NCI-H526 treated with DMSO at 0.1 percent for 48 hours (cell line): ENCODE measurements at places on chromosomes 5 and 9.

DNA sequence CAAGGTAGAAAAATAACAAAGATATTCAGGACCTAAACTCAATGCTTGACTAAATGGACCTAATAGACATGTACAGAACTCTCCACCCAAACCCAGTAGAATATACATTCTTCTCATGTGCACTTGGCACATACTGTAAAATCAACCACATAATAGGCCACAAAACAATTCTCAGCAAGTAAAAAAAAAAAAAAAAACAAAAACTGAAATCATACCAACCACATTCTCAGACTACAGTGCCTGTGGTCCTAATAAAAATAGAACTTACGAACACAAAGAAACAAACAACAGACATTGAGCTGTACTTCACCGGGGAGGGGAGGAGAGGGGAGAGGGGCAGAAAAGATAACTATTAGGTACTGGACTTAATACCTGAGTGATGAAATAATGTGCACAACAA, 114.1 kb upstream of the CD180 start:
- DNase-seq = no peak

DNA sequence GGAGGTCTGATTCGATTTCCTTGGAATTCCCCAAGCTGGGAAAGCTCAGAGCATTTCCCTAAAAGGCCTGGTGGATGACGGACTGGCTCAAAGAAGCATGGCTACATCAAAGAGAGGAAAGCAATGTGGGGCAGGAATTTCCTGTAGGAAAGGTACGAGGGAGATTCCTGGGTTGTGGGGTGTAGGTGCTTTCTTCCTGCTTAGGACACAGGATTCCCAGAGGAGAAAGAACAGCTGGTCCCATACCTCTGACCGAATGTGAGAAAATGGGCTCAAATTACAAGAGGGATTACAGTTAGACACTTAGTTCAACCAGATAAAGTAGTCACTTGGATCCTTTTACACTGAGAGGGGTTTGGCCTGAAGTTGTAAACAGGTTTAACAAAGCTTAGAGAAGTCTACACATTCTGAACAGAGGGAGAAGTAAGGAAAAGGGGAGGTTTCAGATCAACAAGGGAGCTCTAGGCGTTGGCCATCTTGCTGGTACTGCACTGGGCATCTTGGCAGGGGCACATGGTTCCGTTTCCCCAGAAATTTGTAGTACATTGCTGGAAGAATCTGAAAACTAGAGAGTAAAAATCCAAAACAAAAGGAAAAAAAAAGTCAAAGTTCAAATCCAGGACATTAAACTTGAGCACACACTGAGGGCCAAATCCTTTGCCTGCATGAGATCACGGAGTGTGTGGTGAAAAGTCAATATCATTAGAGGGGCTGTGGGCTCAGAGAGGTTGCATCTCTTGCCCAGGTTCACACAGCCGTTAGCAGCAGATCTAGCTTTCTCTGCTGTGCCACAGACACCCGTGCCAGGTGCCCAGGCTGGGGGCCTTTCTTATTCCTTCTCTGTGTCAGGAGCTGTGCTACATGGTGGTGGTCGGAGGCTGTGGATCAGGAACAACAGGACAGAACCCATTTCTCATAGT, 171.3 kb downstream of the RGS3 start:
- DNase-seq = no peak

DNA sequence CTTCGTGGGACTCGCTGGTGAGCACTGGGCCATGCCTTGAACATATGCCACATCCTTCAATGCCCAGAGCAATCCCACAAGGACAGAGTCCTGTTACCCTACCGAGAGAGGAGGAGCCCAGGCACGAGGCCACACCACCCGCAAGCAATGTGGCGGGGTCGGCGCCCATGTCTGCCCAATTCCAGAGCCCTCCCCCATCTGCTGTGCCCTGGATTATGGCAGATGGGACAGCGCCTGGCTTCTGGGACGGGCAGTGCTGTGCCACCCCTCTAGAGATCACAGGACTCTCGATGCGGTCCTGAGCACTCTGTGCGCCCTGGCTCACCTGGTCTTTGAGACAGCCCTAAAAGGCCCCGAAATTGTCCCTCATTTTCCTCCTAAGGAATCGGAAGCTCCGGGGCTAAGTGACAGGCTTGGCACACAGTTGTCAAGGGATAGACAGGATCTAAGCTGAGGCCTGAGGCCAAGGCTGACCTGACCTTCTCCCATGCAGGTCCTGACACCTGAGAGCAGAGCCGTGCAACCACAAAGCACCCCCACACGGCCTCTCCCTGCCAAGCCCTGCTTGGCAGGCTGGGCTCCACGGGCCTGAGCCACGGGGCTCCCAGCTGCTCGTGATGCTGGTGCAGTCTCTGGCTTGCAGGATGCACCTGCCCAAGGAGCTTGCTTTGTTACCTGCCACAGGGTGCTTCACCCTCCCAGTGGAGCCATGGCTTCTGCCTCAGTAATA, 48.8 kb downstream of the PRRT1B start:
- DNase-seq = no peak

GRCh38 chr9:130579738-130580463, 524 bp downstream of the FUBP3 start:
- no peak for DNase-seq

DNA sequence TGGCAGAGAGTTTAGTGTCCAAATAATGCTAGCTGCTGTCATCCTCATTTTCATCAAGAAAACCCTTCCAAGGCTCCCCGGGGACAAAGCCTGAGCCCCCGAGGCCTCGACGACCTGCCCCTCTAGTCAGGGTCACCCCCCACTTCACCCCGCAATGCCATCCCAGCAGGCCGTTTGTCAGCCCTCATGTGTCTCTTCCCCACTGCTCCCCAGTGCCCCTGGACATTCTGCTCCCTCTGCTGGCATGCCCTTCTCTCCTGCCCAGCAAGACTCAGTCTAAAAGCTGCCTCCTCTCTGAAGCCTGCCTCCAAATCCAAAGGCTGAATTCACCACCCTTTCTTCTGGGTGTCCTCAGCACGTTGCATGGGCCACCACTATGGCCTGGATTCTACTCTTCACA, 59.3 kb downstream of the PAX5 start:
- no peak for DNase-seq

DNA sequence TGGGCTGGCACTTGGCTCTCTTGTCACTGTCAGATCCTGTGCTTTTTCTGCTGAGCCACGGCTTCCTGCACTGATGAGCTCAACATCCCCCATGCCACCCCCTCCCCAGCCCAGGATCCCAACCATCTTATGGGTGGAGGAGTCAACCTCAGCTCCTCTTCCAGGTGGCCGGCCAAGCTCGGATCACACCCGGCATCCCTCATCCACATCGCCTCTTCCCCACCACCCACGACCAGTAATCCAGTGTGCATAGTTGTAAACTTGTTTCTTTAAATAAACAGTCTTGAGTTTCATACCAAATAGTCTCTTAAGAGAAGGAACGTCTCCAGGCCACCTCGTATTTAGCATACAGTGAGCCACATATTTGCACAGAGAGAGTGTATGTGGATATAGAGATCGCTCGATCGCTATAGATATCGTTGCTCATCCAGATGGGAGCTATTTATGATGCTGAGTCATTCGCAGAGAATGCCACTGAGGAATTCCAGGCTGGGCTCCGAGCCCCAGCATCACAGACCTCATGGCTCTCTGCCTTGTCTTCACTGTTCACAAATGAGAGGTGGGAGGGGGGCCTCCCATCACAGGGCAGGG, 61.8 kb upstream of the CPLX2 start:
- no peak for DNase-seq

GRCh38 chr5:78959767-78960166, 25.3 kb downstream of the ARSB start:
- no peak for DNase-seq

GRCh38 chr9:117644133-117644931, 59.9 kb upstream of the TLR4 start:
- peak; percentile 29 for DNase-seq

DNA sequence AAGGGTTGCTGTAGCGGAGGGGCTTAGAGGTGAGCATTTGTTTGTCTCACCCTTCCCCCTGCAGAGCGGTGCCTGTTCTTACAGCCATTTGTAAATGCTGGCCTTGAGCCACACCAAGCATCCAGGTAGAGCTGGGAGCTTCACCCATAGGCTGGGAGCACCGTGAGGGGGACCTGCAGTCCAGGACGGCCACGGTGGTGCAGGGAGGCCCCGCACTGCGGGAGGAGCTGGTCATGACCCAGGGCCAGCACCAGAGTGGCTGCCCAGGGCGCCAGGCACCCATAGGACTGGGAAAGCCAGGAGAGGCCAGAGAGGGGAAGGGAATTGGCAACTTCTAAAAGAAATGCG, 197.3 kb upstream of the ADAMTS16 start:
- no peak for DNase-seq

DNA sequence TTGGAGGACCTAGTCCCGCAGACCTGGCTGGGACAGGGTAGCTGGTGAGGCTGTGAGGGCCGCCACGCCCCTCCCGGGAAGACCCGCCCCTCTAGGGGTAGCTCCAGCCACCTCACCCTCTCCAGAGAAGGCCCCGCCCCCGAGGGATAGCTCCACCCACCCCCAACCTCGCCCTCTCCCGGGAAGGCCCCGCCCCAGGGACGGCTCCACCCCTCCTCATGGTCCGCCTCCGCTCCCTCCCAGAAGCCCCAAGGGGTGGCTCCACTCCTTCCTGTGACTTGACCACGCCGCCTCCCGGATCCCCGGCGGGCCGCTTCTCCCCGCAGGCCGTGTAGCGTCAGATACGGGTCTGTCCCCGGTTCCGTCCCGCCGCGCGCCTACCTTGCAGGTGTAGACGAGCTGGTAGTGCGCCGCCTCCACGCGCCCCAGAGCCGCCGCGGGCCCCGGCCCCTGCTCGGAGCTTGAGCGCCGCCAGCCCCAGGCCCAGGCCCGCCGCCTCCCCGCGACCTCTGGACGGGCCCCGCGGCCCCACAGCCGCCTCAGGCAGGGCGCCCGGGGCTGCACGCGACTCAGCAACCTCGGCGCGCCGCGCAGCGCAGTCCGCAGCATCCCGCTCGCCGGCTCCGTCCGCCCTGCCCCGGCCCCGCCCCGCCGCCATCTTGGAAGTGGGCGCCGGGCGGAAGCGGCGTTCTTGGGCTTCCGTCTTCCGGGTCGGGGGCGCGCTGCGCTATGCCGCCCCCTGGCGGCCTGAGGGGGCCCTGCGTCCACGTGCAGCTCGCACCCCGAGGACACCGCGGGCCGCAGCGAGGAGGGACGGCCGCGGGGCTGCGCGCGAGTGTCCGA, at the start of gene DNLZ:
Gene DNLZ, minus strand, starts transcription at position 639 of the 843 bp plus-strand sequence. Its CDS starts 30 bp downstream, at position 609.
- DNase-seq = peak; percentile 69

DNA sequence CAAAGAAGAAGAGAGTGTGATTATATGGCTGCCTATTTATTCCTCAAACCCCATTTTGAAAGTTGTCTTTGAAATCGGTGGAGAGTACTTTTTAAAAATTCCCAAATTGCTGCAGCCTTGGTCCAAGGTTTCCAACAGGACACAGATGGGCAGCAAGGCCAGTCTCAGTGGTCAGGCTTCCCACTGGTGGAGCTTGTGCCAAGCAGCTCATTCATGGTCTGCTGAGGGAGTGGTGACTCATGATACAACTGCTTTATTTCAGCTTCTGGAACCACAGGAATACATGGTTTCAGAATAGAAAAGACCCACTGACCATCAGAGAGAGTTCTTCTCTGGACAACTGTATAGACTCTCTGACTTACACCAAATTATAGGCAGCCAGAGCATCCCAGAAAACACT, 673.1 kb upstream of the KLF4 start:
- no peak for DNase-seq

DNA sequence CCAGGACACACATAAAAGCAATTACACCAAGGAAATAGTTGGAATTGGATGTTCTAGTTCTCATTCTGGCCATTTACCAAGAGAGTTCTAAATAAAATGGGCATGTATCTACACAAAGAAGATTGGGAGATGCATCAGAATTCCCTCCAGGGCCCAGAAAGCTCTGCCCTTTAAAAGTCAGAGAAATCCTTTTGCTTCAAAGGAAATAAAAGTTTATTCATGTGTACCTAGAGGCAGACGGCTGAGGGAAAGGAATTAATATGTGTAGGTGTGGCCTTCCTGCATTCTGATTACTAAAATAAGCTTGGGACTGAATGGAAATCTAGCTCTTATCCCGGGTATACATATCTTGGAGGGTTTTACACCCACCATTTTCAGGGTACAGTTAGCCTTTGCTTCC, 719.4 kb downstream of the SEMA5A start:
- no peak for DNase-seq

DNA sequence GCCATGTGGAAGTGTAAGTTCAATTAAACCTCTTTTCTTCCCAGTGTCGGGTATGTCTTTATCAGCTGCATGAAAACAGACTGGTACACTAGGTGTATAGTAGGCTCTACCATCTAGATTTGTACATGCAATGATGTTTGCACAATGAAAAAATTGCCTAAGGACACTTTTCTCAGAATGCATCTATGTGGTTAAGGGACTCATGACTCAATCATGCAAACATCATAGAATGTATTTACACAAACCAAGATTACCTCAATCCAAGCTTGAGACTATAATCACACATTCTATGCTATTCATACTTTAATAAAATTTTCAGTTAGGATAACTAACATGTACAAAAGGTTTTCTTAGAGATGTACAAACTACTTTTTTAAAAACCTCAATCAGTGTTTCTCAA, 1164.5 kb downstream of the CDH12 start:
- no peak for DNase-seq

GRCh38 chr9:88746743-88747398, 211.9 kb downstream of the NXNL2 start:
- DNase-seq = no peak

DNA sequence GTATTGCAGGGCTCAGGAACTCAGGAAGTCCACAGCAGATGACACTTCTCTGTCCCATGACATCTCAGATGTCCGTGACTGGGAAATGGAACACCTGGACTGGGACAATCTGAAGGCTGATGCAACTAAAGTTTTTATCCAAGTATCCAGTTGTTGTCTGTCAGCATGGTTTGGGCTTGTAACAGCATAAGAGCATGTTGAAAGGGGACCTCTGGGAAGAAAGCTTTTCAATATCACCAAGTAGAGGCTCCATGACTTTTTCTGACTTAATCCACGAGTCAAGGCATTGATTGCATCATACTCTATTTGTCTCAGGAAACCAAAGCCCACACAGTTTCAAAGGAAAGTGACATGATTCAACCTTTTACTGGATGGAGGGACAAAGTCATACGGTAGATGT, 807.7 kb downstream of the MTRR start:
- DNase-seq = no peak

GRCh38 chr9:129509533-129509928, 111.4 kb downstream of the C9orf50 start:
- DNase-seq = no peak

DNA sequence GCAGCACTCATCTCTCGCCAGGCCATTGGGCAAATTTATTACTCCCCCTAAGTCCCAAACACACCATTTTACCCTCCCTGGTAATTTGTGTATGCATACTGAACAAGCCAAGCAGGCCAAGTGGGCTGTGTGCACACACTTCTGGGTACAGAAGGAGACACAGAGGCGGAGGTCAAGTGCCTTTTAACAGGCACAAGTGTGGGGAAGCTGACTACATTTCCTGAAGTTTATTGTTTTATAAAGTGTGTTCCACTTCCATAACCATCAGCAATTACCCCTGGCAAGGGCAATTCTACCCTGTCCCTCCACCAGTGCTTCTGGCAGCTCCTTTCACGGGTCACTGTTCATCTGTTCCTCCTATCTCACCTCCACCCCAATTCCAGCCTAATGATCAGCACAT, 93.9 kb downstream of the SETX start:
- no peak for DNase-seq

- no peak for DNase-seq
Measured at GRCh38 chr5:131794586-131794985, 2.2 kb downstream of the FNIP1 start.
